ENCODE measurements at places on chromosomes 1 and 21.

DNA sequence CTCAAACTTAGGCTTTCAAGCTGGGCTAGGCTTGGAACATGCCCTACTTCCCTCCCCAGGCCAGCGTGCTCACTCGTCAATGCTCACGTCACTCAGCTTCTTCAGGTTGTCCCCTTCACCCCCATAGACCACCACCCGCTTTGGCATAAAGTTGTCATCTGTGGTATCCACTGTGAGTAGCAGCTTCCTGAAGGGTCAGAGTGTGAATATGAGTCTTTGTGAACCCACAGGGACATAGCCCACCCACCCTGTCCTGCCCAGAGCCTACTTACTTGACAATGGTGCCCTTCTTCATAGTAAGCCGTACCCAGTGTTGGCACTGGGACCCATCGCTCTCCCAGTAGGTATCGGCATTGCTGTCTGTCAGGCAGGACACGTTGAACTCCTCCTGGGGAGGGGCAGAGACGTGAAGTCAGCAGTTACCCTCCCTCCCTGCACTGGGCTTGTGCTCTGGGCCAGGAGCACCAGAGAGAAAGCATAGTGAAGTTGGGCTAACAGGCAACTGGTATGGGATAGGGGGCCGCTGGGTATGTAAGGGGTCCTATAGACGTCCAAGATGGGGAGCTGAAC is 1.7 kb downstream of the HECTD3 start:
- H3K27me3 ChIP-seq: no peaks in the 10 kb centered on the region
- H3K36me3 ChIP-seq: peaks cover 5% of the 10 kb centered on the region
- H3K4me3 ChIP-seq: no peak overlapping the region
- H3K4me1 ChIP-seq: peaks cover 6% of the 10 kb centered on the region

GRCh38 chr1:110155878-110156522 is 5.7 kb downstream of the SLC6A17 start:
- H3K4me3 ChIP-seq: no peak overlapping the region
- no peak overlapping the region for H3K27ac ChIP-seq
- H3K27me3 ChIP-seq: peaks cover 32% of the 10 kb centered on the region
- H3K36me3 ChIP-seq: no peaks in the 10 kb centered on the region

GRCh38 chr1:78492386-78492950 is 1.7 kb downstream of the PTGFR start:
- H3K27me3 ChIP-seq: peaks cover 11% of the 10 kb centered on the region
- H3K4me1 ChIP-seq: no peaks in the 10 kb centered on the region
- no peak overlapping the region for H3K27ac ChIP-seq
- no peak overlapping the region for H3K4me3 ChIP-seq

DNA sequence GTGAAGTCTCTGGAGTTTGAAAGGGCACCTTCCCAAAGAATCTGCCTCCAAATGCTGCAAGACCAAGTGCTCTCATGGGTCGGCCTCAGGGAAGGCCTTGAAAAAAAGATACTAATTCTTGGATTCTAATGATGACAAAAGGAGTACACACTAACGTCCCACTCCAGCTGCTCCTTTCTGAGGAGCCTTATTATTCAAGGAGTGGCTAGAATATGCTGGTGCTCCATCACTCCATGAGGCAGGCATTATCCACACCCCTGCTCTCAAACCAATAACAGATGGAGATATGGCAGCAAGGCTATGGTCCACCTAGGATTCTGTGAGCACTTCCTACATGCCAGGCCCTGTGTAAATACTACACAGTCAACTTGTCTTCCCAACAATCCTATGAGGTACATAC is 54.4 kb downstream of the FAM78B start:
- no peaks in the 10 kb centered on the region for H3K36me3 ChIP-seq
- H3K27me3 ChIP-seq: no peaks in the 10 kb centered on the region
- H3K4me1 ChIP-seq: no peaks in the 10 kb centered on the region
- no peak overlapping the region for H3K4me3 ChIP-seq

- no peaks in the 10 kb centered on the region for H3K27me3 ChIP-seq
- no peaks in the 10 kb centered on the region for H3K4me1 ChIP-seq
- no peaks in the 10 kb centered on the region for H3K36me3 ChIP-seq
Measured at GRCh38 chr1:23246274-23246673, 29.0 kb upstream of the HTR1D start.

DNA sequence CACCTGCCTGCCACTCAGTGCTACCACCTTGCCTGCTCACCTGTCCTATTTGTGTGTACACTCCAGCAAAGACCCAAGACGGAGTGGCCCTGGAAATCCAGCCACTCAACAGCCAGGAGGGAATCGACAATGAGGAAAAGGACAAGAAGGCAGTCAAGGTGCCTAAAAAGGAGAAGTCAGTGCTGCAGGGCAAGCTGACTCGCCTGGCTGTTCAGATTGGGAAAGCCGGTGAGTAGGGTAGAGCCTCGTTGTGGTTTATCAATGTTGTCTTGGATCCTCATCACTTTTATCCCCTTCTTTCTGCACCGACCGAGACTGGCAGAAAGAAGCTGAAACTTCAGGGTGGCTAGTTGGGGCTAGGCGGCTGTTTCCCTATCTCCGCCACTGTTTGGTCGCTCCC is 61.4 kb upstream of the LAX1 start:
- no peaks in the 10 kb centered on the region for H3K4me1 ChIP-seq
- H3K27me3 ChIP-seq: no peaks in the 10 kb centered on the region
- no peak overlapping the region for H3K4me3 ChIP-seq
- no peak for DNase-seq
- no peak overlapping the region for H3K27ac ChIP-seq
